HuH-7 (cell line): ENCODE measurements at places on chromosomes 12 and 14.

GRCh38 chr12:19852100-19852855 is 413.0 kb downstream of the AEBP2 start:
- no peak for DNase-seq

DNA sequence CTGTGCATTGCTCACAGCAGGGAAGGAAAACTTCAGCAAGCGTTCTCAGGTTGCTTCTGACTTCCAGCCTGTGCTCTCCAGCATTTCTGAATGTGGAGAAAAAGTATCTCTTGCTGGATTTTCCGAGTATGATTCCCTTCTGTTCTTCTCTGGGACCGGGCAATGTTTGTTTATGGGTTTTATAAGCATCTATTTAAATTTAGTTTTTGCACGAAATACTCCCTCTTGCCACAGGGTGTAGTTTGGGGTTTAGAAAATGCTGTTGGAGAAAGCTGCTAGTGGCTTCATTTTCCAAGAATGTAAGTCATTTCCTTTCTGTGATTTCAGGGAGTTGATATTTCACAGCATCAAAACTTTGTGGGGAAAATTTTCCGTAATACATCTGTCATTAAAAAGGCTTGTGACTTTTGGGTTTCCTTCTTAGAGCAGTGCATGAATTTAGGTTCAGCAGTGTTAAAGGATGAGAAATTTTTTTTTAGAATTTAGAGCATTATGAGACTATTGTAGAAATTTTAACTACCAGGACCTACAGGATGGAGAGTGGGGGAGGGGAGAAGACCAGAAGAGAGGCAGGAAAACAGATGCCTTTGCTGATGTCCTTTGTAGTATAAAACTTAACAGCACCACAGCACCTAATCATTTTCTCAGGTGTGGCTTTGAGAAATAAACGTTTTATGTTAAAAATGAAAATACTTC is 1.5 kb downstream of the FRMD6 start:
- peak; percentile 8 for DNase-seq

GRCh38 chr14:22962061-22962676 is 5.3 kb upstream of the HAUS4 start:
- no peak for DNase-seq

DNA sequence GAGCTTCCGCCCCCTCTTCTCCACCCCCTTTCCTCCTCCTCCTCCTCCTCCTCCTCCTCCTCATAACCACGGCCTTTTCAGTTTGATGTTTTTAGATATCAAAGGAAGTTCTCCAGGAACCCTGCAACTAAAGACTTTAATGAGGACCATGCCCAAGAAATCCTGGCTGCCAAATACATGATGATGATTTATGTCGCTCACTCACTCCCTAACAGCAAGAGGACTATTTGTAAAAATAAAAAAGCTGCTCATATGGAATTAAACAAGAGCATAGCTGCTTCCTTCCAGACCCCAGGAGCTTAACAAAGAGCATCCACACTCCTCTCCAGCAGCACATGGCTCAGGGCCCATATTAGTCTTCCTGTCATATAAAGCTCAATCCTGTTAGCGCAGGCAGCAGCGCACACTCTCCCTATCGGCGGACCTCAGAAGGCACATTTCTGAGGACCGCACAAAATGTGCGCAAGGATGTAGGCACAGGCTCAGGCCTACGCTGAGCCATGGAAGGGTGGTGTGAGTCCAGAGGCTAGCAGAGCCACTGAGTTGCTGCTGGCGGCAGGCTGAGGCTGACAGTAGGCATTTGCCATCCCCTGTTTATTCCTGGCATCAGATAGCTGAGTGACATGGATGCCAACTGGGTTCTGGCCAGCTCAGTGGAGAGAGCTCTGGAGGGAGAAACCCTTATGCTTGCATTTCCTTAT is 232.8 kb downstream of the MSRB3 start:
- no peak for DNase-seq

- no peak for DNase-seq
These were observed 131.9 kb downstream of the SMOC1 start for GRCh38 chr14:70011098-70011497.

GRCh38 chr12:12537421-12537820 is 25.2 kb downstream of the DUSP16 start:
- no peak for DNase-seq

DNA sequence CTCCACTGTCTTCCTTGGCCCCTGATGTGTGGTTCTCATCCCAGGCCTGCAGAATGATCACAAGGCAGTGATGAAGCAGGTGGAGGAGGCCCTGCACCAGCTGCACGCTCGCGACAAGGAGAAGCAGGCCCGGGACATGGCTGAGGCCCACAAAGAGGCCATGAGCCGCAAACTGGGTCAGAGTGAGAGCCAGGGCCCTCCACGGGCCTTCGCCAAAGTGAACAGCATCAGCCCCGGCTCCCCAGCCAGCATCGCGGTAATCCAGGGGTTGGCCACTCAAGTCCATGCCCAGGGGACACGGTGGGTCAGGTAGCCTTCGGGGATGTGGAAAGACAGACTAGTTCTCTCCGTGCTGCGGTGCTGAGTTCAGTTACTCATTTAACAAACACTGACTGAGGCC is 11.0 kb downstream of the PSMD9 start:
- no peak for DNase-seq

DNA sequence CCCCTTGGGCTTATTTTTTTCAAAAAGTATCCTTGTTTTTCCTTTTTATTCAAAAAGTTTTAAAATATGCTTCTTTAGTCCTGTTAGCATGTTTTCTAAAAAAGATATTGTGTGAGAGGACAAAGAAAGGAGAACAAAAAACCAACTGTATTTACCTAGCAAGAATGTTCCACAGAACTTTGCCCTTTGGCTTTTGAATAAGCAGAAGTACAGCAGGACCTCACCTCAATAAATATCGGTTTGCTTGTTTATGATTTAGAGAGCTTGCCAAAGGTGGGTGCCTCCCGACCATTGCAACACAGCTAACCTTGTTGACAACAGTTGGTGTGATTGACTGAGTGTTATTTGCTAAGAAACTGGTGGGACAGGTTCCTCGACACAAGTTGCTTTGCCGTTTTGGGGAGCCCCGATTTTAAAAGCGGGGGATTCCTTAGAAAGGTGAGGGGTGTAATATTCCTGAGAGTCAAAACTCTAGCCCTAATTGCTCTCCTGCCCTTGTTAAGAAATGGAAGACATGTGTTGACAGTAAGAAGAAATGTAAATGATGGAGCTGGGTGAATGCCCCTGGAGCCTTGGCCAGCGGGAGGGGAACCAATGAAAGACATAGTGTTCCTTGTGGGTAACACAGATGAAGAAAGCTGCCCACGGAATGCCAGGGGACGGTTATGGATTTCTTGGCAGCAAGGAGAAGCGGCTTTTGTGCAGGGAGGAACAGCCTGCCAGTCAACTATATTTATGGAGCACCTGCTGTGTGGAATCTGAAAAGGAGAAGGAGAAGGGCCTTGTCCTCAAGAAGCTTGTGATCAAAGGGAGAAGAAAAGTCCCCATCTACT is 13.7 kb downstream of the MYBPC1 start:
- DNase-seq, result peak; percentile 42

- DNase-seq, result no peak
These were observed 211.5 kb upstream of the FOXN3 start for GRCh38 chr14:89628521-89628920.

- no peak for DNase-seq
These were observed 102.3 kb upstream of the DIO3 start for GRCh38 chr14:101458741-101459550.

GRCh38 chr14:103887557-103888115 is 40.3 kb upstream of the PPP1R13B start:
- no peak for DNase-seq

DNA sequence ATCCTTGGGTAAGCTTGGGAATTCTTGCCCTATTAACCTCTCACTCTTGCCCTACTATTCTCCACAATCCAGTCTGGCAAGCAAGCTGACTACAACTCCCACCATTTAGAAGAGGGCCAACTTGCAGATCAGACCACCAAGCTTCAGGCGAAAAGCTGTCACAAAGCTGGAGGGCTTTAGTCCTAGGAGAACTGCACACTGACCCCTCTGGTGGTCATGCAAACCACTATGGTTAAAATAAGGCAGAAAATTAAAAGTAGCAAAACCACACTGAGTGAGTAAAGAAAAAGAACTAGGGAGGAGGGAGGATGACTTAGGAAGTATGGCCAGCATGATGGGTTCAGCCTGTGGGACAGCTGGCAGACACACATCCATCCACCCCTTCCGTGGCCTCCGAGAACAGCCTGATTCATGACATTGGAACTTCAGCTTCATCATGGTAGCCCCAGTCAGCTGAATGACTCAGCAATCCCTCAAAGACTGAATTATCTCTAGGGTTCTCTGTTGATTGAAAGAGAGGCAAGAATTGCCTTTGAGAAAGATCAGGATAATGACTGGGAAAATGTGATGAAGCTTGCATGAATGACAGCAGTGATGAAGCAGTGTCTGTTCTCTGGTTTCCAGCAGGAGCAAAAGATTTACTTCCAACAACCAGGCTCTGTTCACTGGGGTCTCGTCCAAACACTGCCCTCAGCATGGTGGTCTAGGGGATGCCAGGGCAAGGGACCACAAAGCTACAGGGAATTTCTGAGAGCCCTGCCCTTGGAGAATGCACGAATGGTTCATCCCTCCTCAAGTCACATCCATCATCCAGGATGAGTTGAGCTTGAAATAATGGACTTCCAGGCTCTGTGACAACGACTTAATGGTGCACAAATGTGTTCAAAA is 24.4 kb downstream of the PITPNM2 start:
- no peak for DNase-seq

DNA sequence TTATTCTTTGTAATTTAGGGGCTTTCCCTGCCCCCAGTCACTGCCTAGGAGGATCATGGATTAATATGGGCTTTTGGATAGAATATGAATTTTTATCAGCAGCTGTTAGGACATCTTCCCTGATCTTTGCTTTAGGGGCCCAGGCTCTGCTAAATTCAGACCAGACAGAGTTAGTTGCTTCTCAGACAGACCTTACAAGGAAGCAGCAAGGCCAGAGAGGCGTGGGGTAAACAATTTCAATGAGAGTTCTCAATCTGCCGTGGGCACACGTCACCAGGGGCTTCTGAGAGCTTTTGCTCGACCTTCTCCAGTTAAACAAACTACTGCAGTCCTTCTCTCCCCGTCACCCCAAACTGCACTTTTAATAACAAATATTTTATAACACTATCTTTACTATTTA is 27.7 kb downstream of the FGF6 start:
- DNase-seq, result no peak

GRCh38 chr12:47753021-47754001 is 5.4 kb downstream of the RAPGEF3 start:
- no peak for DNase-seq

DNA sequence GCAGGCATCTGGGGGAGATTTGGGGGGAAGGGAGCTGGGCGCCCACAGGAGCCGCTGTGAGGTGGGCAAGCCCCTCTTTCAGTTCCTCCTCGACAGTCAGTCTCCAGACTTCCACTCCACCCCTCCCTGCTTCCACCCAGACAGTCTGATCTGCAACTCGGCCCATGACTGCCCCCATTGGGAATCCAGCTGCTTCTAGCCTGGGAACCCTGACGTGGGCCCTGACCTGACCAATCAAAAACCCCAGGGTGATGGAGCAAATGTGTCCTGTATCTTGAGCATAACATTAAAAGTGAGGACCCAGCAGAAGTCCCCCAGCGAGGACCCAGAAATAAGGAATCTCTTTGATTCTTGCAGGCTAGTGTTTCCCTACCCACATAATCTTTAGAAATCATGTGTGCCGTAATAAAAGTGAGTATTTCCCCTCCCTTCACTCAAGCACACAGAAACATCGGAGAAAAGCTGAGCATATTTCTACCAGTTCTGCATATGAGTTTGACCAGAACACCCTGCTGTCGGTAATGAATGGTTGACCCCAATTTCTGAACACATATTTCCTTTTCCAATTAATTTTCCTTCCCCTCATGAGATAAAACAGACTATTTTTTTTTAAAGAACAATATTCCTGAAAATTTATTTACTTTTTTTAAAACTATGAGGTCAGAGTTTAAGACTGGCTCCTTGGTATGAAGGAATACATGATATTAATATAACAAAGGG is 6.4 kb downstream of the SSH1 start:
- no peak for DNase-seq

DNA sequence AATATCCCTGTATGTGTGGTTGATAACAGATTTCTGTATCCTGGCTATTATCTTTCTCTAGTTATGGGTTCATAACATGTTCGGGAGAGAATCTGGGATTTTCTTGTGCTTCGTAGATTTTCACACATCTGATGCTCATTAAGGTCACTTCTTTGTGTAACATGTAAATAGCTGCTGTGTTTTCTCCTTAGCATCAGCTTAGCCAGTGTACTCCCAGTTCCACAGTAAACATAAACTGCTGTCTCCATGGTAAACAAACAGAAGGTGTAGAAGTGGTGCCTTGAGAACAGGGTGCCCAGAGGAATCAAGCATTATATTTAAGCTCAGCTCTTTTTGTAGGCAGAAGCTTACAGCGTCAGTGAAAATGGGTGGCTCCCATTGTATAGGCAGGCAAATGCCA is 88.0 kb downstream of the ANO6 start:
- no peak for DNase-seq

DNA sequence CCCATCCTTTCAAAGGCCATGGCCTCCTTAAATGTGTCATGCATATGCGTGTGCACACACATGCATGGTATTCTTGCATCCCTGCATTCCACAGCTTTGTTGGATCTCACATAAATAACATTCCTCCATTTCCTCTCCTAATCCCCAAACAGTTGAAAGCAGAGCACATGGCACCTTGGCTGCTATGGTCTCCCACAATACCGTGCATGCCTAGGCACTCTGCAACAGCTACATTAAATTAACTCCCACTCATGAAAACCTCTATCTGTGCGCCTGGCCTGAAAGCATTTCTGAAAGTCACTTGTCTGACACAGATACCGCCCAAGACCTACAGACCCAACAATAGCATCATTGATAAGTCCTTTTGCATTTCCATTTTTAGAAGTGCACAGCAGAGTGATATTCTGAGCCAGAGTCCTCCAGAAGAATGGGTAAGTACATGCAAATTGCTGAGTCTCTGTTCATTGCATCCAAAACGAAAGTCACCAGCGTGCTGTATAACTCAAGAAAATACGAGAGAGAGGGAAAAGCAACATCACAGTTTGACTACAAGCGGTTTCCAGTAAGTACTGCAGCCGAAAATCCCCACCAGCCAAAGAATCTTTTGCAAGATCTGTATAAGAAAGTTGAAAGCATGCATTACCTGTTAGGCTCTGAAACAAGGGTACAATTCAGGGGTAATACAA is 436 bp downstream of the ASB2 start:
- DNase-seq, result no peak

GRCh38 chr14:59772233-59772632 is 98.3 kb downstream of the RTN1 start:
- DNase-seq, result no peak
